Mesenteric fat pad (tissue), 1 donor: ENCODE measurements at places on chromosomes 3 and 15.

- no peak for DNase-seq
Observed at GRCh38 chr3:45387636-45388348, 584 bp upstream of the LARS2 start.

DNA sequence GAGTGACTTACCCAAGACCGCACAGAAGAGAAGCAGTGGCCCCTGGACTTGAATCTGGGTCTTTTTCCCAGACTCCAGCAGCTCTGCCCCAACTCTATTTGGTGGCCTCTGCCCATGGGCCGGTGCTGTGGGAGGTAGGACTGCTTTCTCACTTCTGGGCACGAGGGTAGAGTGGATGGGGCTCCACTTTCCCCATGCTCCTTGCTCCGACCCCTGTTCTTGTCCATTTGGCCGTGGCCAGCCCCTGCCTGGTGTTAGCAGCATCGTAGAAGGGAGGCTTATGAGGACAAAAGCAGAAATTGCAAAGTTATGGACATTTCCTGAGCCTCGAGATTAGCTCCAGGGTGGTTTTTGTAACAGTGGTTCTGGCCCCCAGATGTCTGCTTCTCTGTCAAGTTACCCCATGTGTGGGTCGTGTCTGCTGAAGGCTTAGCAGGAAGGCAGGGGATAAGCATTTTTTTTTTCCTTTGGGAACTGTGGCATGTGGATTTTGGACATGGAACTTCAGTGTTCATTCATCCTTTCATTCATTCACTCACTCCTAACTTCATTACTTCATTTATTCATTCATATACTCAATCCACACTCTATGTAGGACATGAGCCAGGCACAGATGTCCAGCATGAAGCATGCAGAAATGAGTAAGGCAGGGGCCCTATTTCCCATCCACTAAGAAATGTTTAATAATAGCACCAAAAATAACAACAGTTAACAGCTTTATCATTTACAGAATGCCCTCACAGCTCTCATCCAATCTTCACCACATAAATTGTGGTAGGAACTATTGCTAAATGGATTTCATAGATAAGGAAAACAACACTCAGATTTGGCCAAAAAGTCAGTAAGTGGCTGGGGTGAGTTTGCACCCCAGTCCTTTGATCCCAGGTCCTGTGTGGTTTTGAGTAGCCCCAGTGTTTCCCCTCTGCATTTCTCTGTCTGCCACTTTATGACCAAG, 180.5 kb downstream of the OPA1 start:
- DNase-seq = no peak

GRCh38 chr3:133197619-133198018, 159.4 kb downstream of the TMEM108 start:
- DNase-seq = no peak

- no peak for DNase-seq
Observed at GRCh38 chr15:87764461-87765240, 491.9 kb downstream of the NTRK3 start.

- DNase-seq = no peak
Observed at GRCh38 chr3:185402561-185402960, 39.6 kb downstream of the MAP3K13 start.
